ENCODE measurements at places on chromosomes 3 and 15. TPM values are rescaled to one million over a fixed set of nuclear protein-coding genes. Genes with fewer than 3 reads are reported as not detected.

Gene PPM1M
- 28.5 TPM for total RNA-seq

Gene CP
- total RNA-seq: 42.1 TPM

Gene C3orf20
- total RNA-seq: under 0.01 TPM

Gene MITF
- total RNA-seq: 12.6 TPM

Gene RRP9
- total RNA-seq: 16.6 TPM

Gene NANOGP8
- total RNA-seq: not detected

Gene UQCRC1
- 229 TPM for total RNA-seq
